ENCODE measurements at places on chromosomes 2 and 18. TPM values are rescaled to one million over a fixed set of nuclear protein-coding genes. Genes with fewer than 3 reads are reported as not detected.
A peak's percentile ranks its signal among the peaks of the same experiment; 100 is the strongest.

- no peak for DNase-seq
Measured at GRCh38 chr18:62370366-62370765, 45.3 kb downstream of the TNFRSF11A start.

DNA sequence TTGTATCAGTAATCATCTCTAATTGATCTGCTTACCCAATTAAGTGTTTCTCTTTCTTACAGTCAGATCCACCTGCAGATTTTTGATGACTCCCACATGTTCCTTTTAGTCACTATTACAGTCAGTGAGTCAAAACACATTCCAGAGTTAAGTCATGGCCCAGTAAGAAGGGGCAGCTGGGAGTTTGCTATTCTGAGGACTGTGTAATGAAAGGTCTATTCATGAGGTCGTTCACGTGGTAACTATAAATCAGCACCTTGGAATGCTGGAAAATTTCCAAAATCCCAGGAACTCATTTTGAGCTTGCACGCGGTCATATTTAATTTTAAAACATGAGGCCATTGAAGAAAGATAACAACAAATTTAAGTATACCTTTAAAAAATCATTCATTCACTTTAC lies 252.5 kb downstream of the XIRP2 start:
- DNase-seq = peak; percentile 70

Gene ANKRD44
- 56.3 TPM for total RNA-seq

Gene FLACC1
- 1.5 TPM for total RNA-seq

Gene HOXD13
- total RNA-seq = not detected

Data from osteoblast (primary cell).